ENCODE measurements at places on chromosomes 2 and 18.

DNA sequence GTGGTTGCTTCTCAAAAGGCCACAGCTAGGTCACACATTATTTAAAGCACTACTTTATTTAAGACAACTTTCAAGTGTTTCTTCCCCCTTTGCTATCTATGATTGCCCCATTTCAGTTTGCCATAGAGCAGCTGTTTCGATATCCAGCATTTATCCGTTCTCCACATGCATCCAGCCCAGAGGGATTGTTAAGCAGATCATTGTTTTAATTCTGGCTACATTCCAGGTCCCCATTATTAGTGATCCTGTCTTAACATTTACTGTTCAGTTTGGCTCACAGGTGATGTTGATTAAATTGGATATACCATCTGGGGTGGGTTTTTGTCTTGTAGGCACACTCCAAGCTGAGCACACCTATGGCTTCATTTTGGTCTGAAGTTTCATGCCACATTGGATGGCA lies 638.7 kb downstream of the ZEB2 start:
- DNase-seq = no peak

DNA sequence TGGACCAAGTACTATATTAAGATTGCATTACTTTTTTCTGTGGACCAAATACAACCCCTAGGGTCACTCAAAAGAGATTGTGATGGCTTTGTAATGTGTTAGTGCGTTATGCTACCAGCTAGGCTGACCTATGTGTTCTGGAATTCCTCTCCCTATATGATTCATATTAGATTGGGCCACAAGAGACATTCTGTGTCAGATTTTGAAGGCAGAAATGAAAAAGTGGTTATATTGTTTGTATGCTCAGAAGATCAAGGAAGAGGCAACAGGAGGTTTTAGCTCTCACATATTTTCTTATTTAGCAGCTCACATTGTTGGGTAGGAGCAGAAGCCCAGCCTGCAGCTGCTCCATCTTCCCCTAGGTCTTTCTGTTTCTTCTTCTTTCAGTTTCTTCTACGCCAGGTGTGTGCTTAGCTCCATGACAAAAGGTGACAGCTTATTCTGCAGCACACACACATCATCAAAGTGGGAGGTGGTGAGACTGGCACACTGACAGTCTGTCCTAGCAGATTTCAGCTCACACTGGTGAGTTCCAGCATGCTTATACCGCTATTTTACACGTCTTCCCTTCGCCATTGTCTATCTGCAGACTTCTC lies 156.8 kb upstream of the UBE2E3 start:
- no peak for DNase-seq

DNA sequence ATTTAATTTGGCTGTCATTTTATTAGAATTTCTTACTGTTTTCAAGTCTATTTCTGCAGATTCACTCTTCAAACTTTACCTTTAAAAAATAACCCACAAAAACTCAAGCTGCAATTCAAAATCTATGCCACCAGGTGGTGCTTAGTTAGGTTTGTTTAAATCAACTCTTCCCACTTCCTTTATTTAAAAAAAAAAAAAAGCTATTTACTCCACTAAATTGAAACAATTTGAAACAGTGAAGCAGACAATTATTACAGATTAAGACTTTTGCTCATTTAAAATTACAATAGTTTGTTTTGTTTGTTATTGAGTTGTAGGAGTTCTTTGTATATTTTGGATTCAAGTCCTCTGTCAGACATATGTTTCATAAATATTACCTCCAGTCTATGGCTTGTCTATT lies 300.0 kb downstream of the PDE11A start:
- no peak for DNase-seq

DNA sequence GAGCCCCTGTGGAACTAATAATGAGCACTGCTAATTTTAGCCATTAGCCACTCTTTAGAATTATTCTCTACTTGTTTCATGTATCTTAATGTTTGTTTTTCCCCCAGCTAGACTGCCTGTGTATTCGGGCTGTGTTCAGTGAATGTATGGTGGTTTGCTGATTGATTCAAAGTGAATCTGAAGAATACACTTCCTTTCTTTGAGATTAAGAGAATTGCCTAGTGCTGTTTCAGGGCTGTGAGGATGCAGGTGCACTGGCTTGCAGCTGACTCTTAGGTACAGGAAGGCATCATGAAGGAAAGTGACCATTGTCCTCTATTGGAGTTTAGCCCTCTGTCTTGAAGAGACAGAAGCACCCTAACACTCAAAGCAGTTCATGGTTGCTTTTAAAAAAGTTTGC lies 138.7 kb downstream of the CERS6 start:
- no peak for DNase-seq

GRCh38 chr2:147100406-147101035 lies 744.3 kb upstream of the ACVR2A start:
- no peak for DNase-seq

GRCh38 chr18:58191626-58192025 lies 147.6 kb downstream of the NEDD4L start:
- no peak for DNase-seq

GRCh38 chr2:193966590-193966989 lies 1690.4 kb upstream of the SLC39A10 start:
- DNase-seq = no peak

DNA sequence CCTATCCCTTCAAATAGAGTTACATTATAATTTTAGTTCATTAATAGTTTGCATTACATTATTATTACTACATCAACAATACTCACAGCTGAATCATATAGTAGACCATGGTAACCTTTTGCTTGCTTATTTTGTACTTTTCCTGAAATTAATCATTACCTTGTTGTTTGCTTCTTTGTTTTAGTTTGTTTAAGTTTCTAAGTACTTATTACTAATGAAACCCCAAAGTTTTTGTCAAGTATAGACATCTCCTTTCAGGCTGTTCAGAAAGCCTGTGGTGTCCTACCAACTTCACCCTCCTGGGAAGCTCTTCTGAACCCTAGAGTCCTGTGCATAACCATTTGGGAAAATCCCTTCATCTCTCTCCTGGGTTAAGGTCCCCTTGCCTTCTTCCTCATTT lies 43.5 kb upstream of the LAPTM4A start:
- DNase-seq = no peak

- no peak for DNase-seq
Observed at GRCh38 chr2:177748360-177748759, 324.2 kb downstream of the PDE11A start.

DNA sequence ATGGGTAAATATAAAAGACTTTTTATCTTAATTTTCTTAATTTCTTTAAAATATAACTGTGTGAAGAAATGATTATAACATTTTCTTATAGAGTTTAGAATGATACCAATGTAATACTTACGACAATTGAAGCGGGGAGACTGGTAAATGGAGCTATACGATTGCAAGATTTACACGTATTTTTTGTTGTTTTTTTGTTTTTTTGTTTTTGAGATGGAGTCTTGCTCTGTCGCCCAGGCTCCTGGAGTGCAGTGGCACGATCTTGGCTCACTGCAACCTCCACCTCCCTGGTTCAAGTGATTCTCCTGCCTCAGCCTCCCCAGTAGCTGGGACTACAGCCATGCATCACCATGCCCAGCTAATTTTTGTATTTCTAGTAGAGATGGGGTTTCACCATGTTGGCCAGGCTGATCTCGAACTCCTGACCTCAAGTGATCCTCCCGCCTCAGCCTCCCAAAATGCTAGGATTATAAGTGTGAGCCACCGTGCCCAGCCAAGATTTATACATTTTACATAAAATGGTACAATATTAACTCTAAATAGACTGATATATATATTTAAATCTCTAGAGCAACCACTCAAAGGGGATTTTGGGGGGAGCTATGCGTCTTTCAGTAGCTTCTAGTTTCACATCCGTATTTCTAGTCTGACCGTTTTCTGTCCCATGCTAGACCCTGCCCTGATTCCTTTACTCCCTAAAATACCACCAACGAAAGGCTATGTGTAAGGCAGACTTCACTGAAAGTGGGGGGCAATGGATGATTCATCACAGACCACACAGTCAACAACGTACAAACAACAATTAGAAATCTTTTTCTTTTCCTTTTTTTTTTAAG lies 28.2 kb upstream of the ATG16L1 start:
- DNase-seq = no peak

DNA sequence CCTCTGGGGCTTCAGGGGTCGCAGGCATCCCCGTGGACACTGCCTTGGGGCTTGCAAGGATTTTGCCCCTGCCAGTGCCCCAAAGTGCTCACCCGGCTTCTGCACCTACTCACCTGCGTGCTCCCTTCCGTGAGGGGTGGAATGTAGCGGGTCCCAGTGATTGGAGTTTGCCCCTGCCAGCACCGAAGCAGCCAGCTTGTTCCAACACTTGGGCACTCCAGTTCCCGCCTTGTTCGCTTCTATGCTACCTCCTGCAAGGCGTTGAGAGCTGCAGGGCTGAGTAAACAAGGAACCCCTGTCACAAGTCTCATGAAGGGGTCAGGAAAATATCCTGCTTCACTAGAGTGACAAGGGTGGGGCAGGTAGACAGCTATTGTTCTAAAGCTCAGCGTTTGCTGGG lies 631.5 kb downstream of the EPHA4 start:
- no peak for DNase-seq

DNA sequence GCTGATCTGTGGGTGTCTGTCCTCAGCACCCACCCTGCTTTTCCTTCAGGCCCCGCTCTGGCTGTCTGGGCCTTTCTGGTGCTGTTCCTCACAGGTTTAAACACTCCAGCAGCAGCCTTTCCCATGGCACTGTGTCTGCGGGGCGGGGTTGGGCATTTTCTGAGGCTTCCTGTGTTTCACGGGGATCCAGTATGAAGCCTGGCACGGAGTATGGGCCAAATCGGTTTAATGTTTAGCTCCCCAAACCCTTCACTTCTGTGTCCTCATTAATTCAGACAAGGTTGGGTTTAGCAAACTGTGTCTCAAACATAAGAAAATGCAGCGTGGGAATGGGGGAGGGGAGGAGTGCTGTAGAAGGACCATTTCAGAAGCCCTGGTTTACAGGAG lies 44.9 kb downstream of the HPCAL1 start:
- no peak for DNase-seq

- no peak for DNase-seq
Observed at GRCh38 chr2:47056868-47057686, 98.0 kb downstream of the STPG4 start.

DNA sequence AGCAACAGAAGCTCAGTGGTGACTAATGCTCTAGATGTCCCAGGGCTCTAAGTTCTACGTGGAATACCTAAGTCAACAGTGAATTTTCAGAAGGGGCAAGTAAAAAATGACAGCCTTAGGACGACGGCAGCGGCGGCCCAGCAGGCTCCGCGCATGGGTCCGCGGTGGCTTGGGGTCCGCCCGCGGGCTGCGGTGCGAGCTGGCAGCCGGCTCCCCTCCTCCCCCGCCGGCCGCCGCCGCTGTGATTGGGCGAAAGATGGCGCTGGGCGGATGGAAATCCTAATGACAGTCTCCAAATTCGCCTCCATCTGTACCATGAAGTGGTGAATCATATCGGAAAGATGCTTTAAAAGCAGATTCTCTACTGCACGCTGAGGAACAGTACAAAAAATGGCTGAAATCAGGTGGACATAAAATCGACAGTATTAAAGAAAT lies 74.7 kb downstream of the HNRNPLL start:
- no peak for DNase-seq

- DNase-seq = no peak
Observed at GRCh38 chr2:16625759-16626158, 39.9 kb downstream of the CYRIA start.

GRCh38 chr2:53960476-53960875 lies 10.3 kb downstream of the PSME4 start:
- no peak for DNase-seq

GRCh38 chr2:3942841-3943240 lies 239.5 kb downstream of the DCDC2C start:
- DNase-seq = no peak

DNA sequence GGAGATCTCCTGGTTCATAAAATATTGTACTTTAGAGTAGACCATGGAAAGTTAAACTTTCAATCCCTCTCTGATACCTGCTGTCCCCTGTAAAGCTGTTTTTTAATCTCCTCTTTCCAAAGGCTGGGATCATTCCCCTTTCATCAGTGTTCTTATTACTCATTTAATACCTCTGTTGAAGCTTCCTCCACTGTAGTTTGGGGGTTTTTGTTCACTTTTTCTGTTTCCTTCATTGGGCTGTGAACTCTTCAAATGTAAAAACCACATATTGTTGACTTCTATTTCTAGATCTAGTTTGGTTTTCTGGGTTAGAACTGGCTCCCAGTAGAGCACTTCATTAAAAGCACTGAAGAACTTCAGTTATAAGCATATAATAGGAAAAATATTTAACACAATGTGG lies 598.1 kb downstream of the RNF144A start:
- DNase-seq = no peak

GRCh38 chr2:77028032-77028600 lies 494.1 kb downstream of the LRRTM4 start:
- no peak for DNase-seq

GRCh38 chr18:61551586-61551985 lies 218.4 kb downstream of the CDH20 start:
- no peak for DNase-seq

DNA sequence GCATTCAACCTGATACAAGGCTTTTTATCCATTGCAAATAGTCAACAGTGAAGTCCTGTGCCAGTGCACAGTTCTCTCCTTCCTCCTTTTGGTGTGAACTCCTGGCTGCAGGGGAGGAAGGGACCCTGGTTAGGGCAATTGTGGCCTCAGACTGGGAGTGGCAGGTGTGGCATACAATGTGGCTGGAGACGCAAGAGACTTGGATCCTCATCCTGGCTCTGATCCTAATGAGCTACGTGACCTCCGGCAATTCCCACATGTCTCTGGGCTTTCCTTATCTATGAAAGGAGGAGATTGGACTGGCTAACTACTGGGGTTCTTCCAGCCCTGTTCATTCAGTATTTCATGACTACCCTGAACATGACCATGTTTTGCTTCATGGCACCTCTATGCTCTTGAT lies 10.5 kb upstream of the IL1A start:
- no peak for DNase-seq

- no peak for DNase-seq
Observed at GRCh38 chr2:153068052-153068451, 349.6 kb downstream of the ARL6IP6 start.

DNA sequence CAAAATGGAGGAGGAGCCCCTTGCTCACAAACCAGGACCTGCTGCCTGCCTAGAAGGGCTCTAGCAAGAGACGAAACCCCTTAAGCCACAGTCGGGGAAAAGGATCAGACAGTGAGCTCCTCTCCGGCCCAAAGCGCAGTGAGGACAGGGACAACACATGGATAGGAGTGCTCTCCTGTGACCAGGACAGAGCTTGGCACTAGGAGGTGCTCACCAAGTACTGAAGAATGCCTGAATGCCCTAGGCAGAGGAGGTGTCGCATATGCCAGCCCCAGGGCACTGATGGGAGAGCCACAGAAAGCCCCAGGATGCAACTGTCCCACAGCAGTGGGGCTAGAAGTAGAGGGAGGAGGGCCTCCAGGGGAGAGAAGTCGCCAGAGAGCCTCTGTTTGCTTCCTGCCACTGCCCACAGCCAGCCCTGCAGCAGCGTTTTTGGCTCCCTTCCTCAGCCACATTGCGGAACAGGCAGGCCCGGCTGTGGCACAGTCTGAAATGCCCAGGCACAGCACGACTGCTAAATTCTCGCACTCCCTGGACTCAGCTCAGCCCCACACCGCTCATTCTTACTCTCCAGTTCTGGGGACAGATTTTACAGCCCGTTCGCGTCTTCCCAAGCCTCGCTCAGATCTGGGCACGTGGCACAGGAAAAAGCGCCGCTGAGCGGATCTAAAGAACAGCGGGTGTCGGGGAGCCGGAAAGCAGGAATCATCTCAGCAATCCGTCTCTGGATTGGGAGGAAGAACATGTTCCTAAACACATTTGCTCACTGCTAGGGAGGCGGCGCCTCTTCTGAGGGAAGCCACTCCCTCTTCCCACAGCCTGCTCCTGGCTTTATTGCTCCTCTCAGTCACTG lies 98.7 kb upstream of the POU3F3 start:
- no peak for DNase-seq

Measured in stimulated activated CD8-positive, alpha-beta memory T cell treated with anti-CD3 and anti-CD28 coated beads, Interleukin-4, amount 100 ng/mL, for 1 hour (primary cell).